ENCODE measurements at places on chromosomes 7 and 10.

GRCh38 chr10:62001898-62002297 lies 100.4 kb downstream of the ARID5B start:
- DNase-seq, result no peak

GRCh38 chr10:75098902-75099673 lies 12.4 kb upstream of the SAMD8 start:
- DNase-seq, result no peak

GRCh38 chr10:132281915-132282666 lies 25.7 kb downstream of the STK32C start:
- DNase-seq, result no peak

DNA sequence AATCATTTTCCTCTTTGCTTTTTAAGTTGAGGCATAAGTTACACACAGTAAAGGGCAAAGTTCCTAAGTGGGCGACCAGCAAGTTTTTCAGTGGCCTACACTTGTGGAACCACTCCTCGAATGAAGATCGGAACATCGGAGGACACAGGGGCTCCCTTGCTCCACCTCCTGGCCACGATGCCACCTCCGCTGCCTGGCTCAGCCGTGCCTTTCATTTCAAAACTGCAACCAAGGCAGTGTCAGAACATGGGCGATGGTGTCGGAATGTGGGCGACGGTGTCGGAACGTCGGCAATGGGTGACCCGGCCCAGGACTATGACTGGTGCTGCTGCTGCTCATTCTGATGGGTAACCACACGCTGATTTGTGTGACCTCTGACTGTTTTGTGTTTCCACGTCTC lies 9.6 kb upstream of the VIPR2 start:
- DNase-seq, result no peak

GRCh38 chr10:759898-760477 lies 70.5 kb upstream of the DIP2C start:
- no peak for DNase-seq

- DNase-seq, result no peak
Measured at GRCh38 chr7:151773797-151774196, 103.1 kb downstream of the PRKAG2 start.
